ENCODE measurements at places on chromosomes 4 and X. TPM values are rescaled to one million over a fixed set of nuclear protein-coding genes. Genes with fewer than 3 reads are reported as not detected.

DNA sequence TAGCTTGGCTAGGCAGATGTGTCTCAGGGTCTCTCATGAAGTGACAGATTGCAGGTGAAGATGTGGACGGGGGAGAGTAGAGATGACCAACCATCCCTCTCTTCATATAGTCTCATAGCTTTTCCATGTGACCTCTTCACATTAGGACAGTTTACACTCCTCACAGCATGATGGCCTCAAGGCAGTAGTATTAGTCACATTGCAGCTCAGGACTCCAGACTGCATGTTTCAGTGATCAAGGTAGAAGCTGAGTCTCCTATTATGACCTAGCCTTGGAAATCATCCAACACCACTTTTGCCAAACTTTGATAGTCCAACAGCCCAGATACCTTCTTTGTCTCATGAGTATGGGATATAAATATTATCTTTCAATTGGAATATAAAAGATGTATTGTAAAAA is 147.7 kb downstream of the GASK1B start:
- DNase-seq, result no peak

Gene NBDY
- 45.8 TPM for polyA plus RNA-seq

DNA sequence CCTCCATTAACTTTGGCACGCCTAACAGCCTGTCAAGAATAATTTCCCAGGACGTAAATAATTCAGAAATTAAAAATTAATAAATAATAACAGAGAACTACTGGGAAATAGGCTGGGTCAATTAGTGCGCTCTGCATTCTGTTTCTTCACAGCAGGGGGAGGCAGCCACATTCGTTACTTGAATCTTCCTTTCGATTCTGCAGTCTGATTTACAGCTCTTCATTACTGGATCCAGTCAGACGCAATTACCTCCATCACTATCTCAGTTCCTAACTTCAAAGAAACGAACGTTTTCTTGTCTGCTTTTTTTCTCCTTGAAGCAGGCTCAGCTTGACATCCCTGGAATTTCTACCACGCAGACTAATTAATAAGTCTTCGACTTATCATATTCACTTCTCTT is 9.0 kb upstream of the RPL34 start:
- DNase-seq, result no peak

GRCh38 chr4:8188743-8189550 is 10.1 kb upstream of the SH3TC1 start:
- no peak for DNase-seq

DNA sequence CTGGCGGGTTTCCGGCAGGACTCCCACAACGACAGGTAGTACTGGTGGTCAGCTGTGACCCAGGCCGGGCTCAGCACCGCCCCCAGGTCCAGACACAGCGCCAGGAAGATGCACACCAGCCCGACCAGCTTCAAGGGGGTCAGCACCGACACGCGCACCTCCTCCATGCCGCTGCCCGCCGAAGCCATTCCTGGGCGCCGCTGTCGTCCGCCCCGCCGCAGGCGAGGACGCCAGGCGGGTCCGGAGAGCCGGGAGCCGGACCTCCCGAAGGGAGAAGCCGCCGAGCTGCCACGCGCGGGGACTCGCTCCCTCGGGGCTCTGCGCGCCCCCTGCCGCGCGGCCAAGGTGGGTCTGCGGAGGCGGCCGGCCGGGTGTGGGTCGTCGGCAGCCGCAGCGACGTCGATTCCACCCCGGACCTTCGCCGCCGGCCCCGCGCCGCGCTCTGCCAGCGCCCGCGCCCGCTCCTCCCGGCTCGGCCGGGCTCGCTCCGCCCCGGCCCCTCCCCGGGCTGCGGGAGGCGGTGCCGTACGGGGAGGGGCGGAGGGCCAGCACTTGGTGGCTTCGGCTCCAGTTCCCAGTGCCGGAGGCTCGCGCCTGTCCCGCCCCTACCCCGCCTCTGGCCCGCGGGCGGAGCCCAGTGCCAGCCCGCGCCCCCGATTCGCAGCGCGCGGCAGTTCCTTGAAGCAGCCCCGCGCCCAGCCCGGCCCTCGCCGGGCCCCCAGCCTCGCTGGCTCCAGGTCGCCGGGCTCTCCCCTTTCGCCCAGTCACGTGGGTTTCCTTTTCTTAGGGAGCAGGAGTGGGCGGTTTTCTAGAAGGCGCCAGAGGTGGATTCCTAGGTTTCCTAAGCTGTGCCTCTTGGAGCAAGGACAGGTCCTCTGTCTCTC is at the start of gene TMEM47:
TMEM47 (minus strand) TSS at position 444 of the 884 bp plus-strand sequence; CDS start at position 188, 256 bp downstream.
- DNase-seq, result no peak

Gene MAP7D3
- 4.2 TPM for polyA plus RNA-seq

DNA sequence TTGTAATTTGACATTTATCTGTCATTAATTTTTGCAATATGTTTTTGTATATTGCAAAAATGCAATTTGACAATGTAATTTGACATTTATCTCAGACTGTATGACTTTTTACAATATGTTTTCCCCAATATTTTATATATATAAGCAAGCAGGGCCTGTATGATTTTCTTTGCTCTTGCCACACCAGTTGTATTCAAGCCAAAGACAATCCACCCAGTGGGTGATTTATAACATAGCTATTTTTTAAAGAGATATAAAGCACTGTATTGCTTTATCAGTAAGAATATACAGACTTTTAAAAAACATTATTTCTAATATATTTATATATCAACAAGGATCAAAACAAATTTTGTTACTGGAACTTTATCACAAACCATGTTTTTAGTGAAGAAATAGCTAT is 47.3 kb downstream of the SLIT2 start:
- DNase-seq, result no peak

GRCh38 chrX:43505769-43506168 is 150.3 kb upstream of the MAOA start:
- DNase-seq, result no peak

Gene CDKL2
- polyA plus RNA-seq, result 0.08 TPM

DNA sequence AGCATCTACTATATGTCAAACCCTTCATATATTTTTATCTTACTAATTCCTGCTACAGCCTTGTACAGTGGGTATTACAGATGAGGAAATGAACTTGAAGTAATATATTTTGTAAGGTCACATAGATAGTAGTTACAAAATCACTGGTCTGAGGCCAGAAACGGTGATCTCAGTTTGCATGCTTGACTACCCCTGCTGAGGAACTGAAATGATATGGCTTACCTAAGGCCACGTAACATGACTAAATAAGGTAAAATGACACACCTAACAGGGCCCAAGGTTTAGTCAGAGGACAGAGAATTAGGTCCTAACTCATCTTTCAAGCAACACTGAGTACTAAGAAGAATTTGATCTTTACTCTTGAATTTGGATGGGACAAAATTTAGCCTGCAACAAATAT is 1.5 kb upstream of the COMMD8 start:
- DNase-seq, result no peak

Gene HPSE
- 1.1 TPM for polyA plus RNA-seq

- no peak for DNase-seq
Measured at GRCh38 chr4:77036206-77036605, 39.6 kb downstream of the CCNI start.

GRCh38 chr4:85318415-85318814 is 156.5 kb upstream of the ARHGAP24 start:
- DNase-seq, result no peak

DNA sequence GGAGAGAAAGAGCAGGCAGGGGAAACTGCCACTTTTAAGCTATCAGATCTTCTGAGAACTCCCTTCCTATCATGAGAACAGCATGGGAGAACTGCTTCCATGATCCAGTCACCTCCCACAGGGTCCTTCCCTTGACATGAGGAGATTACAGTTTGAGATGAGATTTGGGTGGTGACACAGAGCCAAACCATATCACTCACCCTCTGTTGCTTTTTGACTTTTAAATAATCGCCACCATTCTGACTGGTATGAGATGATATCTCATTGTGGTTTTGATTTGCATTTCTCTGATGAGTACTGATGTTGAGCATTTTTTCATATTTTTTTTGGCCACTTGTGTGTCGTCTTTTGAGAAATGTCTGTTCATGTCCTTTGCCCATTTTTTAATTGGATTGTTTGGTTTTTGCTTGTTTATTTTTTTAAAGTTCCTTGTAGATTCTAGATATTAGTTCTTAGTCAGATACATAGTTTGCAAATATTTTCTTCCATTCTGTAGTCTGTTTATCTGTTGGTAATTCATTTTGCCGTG is 6.5 kb upstream of the PAQR3 start:
- DNase-seq, result no peak

Gene NXF2
- not detected for polyA plus RNA-seq

Gene LEF1
- 16.7 TPM for polyA plus RNA-seq

DNA sequence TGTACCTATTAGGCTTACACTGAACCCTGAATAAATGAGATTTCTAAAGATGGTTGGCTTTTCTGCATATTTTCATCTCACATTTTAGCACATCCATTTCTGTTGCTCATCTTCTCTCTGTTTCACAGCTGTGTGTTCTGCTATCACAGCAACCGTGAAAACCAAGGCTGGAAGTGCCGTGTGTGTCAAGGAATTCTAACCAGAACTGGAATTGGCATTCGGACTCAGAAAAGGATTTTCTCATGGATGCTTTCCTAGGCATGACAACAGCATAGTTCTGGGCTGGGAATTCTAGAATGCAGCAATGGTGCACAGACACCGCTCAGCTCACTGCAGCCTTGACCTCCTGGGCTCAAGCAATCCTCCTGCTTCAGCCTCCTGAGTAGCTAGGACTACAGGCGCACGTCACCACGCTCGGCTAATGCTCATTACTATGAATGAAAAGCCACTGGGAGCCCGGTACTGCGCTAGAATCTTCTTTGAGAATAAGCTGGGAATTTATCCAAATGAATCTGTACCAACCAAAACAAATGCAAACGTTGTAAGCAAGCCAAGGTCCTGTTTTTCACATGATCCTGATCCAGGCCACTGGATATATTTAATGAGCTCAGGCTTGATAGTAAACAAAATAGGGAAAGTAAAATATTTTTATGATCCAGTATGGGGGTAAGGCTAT is 105.2 kb downstream of the RBM47 start:
- no peak for DNase-seq

DNA sequence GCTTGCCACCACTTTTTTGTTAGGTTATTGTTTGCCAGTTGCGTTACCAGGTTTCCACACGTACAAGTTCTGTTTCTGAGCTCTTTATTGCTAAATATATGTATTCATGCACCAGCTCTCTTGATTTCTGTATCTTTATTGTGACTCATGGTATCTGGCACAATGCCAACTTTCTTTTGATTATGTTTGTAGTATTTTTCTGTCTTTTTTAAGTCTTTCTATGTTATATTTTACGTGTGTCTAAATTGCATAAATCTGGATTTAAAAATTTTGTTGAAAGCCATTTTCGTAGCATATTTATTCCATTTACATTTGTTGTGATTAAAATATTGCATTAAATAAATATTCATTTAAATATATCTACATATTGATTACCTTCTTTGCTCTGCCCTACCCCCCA is 73.8 kb downstream of the KDM6A start:
- no peak for DNase-seq

GRCh38 chr4:56129431-56129861 is 180.7 kb downstream of the CEP135 start:
- no peak for DNase-seq

DNA sequence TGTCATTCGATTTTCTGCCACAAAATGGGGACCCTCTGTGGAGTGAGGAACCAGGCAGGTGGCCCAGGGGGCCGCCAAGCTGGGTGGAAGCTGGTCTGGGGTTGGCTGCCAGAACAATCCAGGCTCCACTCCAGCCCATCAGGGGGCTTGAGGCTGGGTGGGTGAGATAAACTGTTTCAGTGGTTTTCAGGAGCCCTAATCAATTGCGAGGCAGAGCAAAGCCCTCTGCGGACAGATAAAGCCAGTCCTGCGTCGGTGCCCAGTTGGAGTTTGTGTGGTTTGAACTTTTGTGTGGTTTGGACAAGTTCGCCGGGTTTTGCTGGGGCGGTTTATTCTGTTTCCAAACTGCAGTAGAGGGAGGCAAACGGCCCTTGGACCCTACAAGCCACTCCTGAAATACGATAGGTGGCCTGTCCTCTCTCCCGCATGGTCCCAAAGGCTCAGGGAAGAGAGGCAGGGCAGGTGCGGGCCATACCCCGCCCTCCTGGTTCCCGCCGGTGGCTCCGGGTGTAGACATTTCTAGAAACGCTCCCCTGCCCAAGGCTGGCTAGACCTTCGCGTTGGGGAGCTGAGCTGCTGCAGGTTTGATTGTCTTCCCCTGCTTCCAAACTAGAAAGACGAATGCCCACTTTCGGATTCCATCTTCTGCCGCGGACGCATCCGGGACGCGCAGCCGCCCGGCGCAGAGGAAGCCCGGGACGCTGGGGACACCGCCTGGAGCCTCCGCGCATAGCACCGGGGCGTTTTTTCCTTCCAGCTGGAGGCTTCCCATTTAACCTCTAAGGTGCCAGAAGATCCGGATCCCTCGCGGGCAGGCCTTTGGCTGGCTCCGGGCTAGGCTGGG is 169.0 kb upstream of the BCOR start:
- DNase-seq, result peak; percentile 34

DNA sequence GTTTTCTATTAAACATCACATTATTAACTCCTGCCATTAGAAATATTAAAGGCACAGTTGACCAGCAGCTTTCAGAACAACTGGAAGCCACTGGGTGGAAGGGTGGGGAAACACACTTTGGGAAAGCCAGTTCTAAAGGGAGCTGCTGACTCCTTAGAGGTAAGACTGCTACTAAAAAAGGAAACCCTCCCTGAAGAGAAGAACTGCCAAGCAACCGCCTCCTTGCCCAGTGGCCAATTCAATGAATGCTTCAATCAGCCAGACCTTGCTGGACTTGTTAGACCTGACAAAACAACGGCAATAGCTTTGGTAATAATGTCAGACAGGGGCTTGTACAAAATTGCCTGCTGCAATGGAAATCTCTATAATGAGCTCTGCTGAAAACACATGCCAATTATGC is 15.6 kb downstream of the OPHN1 start:
- DNase-seq, result no peak

- DNase-seq, result no peak
Measured at GRCh38 chr4:140098455-140099160, 55.4 kb downstream of the MAML3 start.

GRCh38 chr4:60605646-60606354 is 594.3 kb upstream of the ADGRL3 start:
- no peak for DNase-seq

- DNase-seq, result no peak
Measured at GRCh38 chr4:86441175-86441936, 81.5 kb upstream of the MAPK10 start.

- no peak for DNase-seq
Measured at GRCh38 chrX:112735147-112735546, 55.4 kb upstream of the LHFPL1 start.

DNA sequence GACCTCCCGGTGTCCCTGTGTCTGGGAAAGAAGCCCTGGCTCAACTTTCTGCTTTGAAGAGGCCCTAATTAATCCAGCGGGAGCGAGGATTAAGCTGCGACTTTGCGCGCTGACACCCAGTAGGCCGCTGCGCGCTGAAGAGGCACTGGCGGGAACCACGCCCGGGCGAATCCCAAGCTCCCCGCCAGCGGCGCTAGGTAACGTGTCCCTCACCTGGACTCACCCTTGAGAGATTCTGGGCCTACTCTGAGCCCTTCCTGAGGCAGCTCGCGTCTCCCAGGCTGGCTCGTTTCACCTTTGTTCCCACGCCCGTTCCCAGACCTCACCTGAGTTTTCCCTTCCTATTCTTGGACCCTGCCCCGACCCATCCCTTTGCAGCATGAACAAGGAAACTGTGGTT is 616 bp upstream of the KLHL34 start:
- no peak for DNase-seq

GRCh38 chrX:107102980-107103379 is 15.6 kb downstream of the RBM41 start:
- no peak for DNase-seq
